ENCODE measurements at places on chromosomes 6 and 20. TPM values are rescaled to one million over a fixed set of nuclear protein-coding genes. Genes with fewer than 3 reads are reported as not detected.

- DNase-seq, result no peak
These were observed 695.2 kb downstream of the PHF3 start for GRCh38 chr6:64330694-64331307.

- DNase-seq, result no peak
These were observed 337.5 kb upstream of the CITED2 start for GRCh38 chr6:139711804-139712585.

Gene GPLD1
- 7.3 TPM for total RNA-seq

GRCh38 chr6:108957221-108957620 lies 109.0 kb downstream of the ARMC2 start:
- DNase-seq, result no peak

DNA sequence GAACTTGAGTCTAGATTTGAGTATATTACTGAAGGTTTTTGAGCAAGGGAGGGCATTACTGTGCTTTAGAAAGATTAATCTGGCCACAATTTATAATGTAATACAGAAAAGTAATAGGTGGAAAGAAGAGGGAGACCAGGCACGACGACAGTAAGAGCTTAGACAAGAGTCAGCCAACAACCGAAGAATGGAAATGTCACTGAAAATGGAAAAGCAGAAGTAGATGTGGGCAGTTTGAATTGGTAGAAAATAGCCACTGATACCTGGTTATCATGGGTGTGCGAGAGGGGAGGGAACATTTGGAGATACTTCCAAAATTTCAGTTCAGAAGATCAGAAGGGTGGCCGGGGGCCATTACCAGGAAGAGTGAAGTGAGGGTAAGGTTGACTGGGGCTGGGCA lies 339.1 kb downstream of the UTRN start:
- DNase-seq, result no peak

Gene CTAGE9
- total RNA-seq, result not detected

Gene PTCRA
- total RNA-seq, result not detected

Gene PRKN
- 3.5 TPM for total RNA-seq

DNA sequence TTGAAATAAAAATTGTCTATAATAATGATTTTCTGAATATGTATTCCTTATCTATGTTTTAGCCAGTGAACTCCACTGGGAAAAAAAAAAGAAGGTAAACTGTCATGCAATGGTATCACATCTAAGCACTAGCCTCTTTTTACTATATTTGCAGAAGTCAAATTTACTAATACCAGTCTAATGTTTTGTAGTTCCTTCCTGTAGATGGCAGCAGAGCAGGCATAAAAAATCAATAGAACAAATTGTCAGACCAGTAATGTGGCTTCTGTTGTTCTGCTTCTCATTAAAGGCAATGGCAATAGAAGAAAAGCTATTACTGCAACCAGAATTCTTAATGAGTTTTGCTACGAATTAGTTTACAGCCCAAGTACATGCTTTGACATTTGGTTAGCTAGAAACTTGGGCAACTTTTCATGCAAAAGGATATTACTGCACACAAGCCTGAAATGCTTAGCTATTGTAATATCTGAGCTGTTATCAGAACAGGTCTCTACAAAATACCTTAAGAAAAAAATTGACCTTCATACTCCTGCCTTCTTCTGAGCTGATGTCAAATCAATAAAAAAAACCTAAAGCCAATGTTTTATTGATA lies 476.9 kb downstream of the KHDRBS2 start:
- no peak for DNase-seq
